Activated CD4-positive, alpha-beta T cell treated with anti-CD3 and anti-CD28 coated beads, Interleukin-10, Interleukin-2, amounts not matched to agents 100 ng/mL and 50 ng/mL, durations not matched to agents 16 hours and 8 hours (primary cell): ENCODE measurements at places on chromosomes 6 and 20.

- DNase-seq: no peak
Observed at GRCh38 chr20:41214202-41214601, 76.9 kb downstream of the PLCG1 start.

DNA sequence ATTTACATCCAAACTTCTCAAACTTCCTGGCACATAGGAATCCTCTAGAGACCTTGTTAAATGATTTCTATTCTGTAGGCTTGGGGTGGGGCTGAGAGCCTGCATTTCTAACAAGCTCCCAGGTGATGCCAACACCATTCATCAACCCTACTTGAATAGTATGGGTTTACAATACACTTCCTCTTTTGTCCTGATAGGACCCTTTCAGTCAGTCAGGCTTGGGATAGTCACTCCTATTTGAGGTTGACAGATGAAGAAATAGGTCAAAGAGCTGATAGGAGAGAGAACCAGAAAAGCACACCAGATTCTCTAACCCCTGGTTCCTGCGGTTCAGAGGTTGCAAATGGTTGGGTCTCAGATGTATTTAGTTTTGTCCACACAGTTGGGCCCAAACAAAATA is 273.4 kb downstream of the TSHZ2 start:
- no peak for DNase-seq

- no peak for DNase-seq
Observed at GRCh38 chr6:121205569-121205968, 128.7 kb downstream of the TBC1D32 start.

DNA sequence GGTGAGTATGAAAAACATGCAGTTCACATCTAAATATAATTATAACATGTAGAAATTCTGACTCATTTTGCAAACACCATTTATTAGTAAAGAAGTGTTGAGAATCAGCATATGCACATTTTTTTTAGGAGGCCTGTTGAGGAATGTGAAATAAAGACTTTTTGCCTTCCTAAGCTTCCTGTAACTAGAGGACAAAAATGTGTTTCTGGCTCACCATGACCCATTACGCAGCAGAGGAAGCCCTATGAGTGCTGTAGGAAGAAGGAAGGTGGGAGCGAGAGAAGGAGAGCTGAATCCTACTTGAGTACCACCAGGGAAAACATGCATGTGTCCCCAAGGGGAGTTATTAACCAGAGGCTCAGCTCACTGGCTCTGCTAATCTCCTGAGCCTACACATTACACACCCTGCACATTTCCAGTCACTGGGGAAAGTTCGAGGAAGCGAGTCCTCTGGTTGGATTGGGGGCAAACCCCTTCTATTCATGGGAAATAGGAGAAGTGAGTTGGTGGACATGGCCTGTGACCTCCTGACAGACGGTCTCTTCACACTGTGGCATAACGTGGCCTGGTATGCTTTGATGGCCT is 540.5 kb upstream of the JAG1 start:
- no peak for DNase-seq

DNA sequence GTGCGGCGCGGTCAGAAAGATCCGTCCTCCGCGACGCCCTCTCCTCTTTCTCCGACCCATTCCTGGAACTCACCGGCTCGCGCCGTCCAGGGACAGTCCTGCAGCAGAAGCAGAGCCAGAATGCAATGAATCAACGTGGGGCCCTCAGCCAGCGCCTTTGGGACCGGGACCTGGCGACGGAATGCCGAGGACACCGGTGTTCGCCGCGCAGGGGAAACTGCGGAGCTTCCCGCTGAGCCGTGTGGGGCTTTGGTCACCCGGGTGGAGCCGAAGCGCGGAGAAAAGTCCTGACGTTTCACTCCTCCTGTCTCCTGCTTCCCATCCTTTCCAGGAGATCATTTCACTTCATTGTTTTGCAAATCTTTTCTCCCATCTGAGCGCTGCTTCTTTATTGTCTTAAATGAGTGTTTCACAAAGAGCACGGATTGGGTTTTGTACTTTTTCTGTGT is 26.5 kb downstream of the ULBP1 start:
- DNase-seq: no peak

- peak; percentile 48 for DNase-seq
Observed at GRCh38 chr6:80003826-80004172, 650 bp upstream of the TTK start.

DNA sequence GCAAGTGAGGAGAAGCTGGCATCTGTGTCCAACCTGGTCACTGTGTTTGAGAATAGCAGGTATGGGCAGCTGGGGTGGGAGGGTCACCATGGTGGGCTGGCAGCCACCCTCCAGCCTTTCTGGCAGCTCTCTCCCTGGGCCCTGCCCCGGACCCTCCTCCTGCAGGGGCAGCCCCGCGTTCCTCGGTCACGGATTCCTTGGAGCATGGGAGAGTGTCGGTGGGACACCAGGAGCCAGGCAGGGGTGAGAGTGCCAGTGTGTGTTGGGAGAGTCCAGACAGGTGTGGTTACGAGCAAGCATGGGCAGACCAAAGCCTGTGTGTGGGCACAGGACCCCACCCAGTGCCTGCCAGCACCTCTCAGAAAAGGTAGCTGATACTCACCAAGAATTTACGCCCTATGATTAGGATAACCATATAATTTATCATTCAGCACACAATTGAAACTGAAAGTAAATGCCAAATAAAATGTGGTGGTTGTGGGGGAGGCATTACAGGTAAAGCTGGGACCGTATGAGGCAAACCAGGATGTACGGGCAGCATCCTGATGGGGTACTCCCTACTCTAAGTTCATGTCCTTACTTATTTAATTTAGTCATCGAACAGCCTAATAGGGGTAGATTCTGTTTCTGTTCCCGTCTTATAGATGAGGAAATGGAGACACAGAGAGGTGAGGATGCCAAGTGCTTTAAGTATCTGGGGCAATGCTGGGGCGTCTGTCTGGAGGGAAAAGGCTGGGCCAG is 542 bp downstream of the FGD2 start:
- DNase-seq: no peak

DNA sequence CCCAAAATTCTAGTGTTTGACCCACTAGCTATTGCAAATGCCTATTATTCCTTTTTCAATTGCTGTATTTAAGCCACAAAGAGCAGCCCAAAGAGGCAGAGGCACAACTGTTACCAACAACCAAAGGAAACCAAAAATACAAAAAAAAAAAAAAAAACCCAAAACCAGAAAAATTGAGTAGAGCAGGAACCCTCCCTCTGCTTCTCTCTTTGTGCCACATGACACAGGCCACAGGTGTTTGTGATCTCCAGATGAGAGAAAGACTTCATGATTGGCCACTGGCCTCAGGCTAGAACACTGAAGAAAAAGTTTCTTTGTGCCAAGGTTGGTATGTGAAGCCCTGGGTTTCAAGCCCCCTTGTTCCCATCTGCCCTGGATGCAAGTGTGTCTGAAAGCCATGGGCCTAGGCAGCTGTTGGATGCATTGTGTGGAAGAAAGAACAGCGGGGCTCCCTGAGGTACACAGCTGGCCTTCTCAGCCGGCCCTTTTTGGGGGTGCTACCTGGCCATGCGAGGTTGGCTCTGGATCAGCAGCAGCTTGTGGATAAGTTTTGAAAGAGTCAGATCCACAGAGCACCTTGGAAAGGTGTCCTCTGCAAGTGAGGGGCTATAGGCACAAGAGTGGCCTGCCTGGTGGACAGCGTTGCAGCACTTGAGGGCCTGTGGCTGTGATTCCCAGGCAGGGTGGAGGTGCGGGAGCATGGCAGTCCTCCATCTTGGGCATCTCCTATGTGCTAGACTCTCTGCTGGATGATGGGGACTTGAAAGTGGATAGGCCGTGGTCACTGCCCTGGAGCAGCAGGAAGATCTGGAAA is 204.5 kb downstream of the ZDHHC14 start:
- no peak for DNase-seq

DNA sequence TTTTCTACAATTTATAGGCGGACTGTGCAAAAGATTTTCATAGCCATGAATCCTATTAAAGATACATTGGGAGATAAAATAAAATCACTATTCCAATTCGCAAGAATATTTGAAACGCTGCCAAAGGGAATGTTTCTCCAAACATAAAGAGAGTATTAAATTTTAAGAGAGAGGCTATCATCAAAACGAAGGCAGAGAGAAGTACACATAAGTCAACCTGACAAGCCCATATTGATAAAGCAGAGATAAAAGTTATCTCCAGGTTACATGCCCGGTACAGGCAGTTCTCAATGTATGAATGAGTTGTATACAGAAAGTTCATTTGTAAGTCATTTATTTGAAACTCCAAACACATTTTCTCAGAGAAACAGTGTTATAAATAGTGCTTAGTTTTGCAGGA is 193.1 kb downstream of the ATXN1 start:
- no peak for DNase-seq

DNA sequence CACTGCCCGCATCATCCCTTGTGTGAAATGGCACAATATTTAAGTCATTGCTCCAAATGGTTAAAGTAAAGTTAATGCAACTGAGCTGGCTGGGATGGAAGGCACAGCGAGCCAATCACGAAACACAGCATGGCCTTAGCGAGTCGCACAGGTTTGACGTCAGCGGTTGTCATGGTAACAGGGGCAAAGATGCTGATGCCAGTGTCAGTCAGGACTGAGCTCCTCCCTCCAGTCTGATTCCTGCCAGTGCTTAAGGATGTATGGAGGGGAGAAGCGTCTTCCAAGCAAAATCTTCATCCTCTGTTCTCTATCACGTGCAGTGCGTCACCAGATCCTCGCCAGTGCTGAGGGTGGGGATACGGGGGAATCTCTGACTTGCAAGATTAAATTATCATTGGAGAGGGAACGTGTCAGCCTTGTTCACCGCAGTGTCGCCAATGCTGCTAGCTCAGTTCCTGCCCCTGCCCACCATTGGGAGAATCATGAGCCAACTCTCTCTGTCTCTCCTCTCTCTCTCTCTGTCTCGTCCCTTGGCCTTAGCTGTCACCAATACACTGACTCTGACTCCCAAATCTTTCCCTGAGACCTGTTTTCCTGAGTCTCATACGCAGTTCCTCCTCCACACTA is 24.5 kb downstream of the TSPYL4 start:
- DNase-seq: peak; percentile 37

- peak; percentile 80 for DNase-seq
Observed at GRCh38 chr6:73388800-73389512, 5.7 kb upstream of the DDX43 start.

GRCh38 chr6:157150076-157150475 is 173.2 kb downstream of the TMEM242 start:
- no peak for DNase-seq

DNA sequence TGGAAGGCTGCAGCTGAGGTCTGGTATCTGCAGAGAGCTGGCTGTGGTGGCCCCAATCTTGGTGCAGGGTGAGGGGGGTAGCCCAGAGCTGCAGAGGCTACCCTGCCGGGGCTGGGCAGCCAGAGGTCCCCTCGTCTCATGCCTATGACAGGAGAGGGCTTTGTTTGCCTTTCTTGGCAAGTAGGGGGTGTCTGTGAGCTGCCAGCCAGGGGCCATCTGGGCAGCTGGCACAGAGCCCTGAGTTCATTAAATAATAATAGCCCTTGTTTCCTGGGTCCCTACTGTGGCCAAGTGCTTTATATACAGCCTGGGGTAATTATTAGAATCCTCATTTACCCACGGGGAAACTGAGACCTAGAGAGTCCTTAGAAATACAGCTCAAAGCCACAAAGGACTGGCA is 66.6 kb downstream of the EZR start:
- no peak for DNase-seq

DNA sequence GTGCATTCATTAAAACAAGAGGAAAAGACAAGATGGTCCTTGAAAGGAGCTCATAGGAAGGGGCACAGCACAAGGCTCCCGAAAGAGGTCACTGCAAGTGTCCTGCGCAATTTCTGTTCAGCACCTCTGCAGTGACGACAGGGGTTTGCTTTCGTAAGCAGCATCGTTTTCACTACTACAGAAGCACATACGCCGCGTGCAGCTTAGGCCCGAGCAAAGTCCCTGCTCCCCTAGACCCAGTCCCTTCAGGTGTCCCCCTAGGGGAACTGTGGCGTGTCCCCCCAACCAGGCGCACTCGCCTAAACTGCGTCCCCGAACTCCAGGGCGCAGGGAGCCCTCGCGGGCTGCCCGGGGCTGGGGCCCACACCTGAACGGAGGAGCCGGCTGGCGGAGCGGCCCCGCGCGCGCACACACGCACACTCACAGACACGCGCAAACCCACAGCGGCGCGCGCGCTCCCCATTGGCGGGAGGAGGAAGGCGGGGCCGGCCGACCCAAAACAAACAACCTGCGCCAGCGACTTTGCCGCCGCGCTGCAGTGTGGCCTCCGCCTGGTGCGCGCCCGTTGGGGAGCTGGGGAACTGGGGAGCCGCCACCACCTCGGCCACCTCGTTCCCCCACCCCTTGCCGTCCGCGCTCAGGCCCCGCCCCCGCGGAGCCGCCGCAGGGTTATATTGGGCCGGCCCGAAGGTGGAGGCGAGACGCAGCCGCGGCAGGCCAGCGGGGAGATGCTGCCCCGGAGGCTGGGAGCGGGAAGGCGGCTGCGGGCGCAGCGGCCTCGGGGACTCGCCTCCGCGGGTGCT is at the start of gene FOXQ1:
Gene FOXQ1 (plus strand): TSS at position 699 of the 803 bp plus-strand sequence. CDS start 607 bp downstream, outside the sequence.
- peak; percentile 28 for DNase-seq

DNA sequence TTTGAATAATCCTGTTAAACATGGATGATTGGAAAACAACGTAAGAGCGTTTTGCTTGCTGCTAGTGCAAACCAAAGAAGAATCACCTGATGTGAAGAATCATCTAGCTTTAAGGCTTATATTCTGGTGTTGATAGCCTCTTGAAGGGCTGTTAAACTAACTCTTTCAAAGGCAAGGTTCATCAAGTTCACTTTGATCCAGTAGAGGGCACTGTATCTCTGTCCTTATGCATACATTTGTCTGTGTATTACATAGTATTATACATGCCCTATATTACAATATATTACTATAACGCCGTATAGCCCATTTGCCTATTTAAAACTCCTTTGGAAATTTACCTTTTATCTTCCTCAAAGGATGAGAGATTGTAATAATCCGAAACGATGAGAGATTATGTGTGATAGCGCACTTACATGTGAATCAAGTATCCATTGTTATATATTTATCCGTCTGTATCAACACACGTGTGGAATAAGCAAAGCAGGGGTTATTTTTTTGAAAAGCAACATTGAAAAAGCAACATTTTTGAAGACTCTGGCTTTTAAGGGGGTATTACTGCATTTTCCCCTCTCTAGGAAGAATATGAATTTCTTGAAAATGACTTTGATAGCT is 50.8 kb upstream of the NRN1 start:
- peak; percentile 54 for DNase-seq

GRCh38 chr6:84449220-84449619 is 221.8 kb upstream of the CEP162 start:
- no peak for DNase-seq

GRCh38 chr20:14360416-14360815 is 23.0 kb upstream of the FLRT3 start:
- no peak for DNase-seq

GRCh38 chr20:36260316-36260715 is 24.0 kb downstream of the AAR2 start:
- DNase-seq: no peak

DNA sequence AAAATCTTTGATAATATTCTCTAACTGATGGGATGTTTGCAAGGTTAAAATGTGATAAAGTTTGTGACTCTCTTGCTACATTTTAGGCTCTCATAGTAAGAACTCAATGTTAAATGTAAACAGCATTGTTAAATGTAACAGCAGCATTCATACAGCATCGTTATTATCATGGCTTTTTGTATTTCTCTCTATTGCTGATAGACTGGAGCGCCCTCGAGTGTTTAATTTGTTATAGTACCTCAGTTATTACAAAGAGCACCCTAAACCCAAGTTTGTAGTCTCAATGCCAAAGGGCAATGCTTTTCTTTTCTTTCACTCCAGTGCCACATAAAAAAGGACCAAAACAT is 14.9 kb upstream of the TTPAL start:
- peak; percentile 16 for DNase-seq
